ENCODE measurements at places on chromosomes 11 and 22.
A peak's percentile ranks its signal among the peaks of the same experiment; 100 is the strongest.

GRCh38 chr22:47208630-47209029, 446.2 kb downstream of the TBC1D22A start:
- DNase-seq = no peak

DNA sequence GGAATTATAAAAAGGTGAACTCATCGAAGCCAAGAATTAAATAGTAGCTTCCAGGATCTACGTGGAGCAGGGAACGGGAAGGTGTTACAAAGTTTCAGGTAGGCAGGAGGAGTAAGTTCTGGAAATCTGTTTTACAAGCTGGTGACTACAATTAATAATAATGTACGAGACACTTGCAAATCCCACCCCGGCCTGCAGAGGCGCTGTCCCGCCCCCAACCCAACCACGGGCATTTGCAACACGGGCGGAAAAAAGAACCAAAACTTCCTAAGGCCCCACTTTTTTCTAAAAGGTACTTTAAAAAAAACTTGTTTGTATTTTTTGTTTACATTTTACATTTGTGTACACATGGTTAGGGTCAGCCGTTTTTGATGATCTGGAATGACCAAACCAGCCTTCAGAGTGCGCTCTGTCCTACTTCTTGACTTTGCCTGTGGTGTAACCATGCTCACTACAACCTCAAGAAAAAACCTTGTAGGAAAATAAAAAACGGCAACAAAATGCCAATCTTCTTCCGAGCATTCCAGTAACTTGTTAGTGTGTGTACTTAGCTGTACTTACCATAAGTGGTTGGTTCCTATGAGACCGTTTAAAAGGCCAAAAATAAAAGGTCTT, 449.6 kb upstream of the B3GAT1 start:
- no peak for DNase-seq

GRCh38 chr11:134696455-134696854, 284.4 kb upstream of the B3GAT1 start:
- DNase-seq = no peak

DNA sequence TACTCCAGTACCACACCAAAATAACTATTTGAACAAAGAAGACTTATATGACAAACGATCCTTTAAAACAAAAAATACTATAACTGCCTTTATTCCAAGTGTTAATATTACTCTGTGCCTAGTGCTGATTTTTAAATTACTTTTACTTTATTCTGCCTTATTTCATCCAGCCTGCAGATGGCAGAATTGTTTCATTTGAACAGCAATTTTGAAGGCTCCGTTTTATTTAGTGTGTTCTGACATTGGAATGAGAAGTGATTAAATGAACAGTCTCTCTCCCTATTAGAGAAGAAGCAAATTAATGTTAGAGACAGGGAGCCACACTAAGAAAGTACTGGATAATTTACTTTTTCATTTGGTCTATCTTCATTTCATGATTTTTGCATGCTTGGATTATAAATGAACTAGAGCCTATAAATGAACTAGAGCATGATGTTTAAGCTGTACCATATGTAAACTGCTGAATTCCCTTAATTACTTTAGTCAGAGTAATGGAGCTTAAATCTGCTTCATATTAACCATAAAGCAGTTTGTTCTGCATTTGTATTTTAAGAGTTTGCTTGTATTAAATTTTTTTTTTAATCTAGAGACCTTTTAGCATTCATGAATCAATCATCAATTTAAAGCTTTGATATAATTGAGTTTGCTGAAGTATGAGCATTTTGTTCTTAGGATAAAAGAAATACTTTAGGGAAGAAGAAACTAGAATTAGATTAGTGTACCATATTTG, 9.8 kb downstream of the PDHX start:
- peak; percentile 24 for DNase-seq

DNA sequence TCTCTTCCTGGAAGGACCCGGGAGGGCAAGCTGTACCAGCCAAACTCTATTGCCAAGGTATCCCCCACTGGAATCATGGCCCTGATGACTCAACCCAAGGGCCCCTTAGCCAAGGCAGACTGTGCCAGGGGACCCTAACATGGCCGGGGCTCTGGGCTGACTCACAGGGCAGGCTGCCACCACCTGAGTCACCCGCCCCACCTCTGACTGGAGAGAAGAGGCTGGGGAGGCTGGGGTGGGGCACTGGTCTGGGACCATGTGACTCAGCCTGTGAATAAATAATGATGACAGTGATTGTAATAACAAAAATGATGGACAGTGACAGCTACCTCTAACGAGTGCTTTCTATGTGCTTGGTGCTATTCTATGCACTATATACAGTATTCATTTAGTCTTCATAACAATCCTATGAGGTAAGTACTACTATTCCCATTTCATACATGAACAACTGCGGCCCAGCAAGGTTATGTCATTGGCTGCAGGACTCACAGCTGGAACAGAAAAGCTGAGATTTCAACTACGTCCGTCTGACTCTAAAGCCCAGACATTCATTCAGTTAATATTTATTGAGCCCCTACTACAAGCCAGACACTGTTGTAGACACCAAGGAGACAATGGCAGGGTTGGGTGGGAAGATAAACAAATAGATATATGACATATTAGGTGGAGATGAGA, 84.2 kb downstream of the FBXO7 start:
- peak; percentile 93 for DNase-seq

DNA sequence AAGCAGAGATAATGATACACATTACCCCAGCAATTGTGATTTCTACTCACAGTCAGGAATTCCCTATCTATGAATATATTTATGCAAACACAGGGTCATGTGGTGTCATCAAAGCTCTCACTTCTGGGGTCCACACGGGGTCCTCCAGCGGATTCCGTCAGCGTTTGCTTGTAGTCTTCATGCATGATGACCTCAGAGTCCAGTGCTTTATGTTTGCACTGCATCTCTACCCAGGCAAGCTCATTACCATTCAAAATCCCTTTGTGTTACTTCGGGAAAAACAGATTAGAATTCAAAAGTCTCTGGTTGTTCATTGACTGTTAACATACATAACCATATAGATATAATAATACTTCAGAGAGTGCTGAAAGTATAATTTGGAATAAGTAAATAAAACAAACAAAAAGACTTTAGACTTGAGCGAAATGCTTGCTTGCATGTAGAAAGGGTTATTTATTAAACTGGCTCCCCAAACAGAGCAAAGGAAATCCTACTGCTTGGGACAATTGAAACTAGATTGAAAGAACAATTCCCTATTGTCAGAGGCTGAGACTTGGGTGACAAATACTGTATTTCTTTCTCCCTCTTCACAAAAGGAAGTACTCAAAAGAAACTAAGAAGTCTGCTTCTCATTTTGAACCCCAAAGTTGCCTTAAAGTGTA, 423.1 kb downstream of the ETS1 start:
- DNase-seq = no peak

All from Caki2 (cell line).